Stimulated activated CD4-positive, alpha-beta T cell treated with anti-CD3 and anti-CD28 coated beads, Interleukin-4, amount 100 ng/mL, for 48 hours (primary cell): ENCODE measurements at places on chromosomes 13 and 19.

DNA sequence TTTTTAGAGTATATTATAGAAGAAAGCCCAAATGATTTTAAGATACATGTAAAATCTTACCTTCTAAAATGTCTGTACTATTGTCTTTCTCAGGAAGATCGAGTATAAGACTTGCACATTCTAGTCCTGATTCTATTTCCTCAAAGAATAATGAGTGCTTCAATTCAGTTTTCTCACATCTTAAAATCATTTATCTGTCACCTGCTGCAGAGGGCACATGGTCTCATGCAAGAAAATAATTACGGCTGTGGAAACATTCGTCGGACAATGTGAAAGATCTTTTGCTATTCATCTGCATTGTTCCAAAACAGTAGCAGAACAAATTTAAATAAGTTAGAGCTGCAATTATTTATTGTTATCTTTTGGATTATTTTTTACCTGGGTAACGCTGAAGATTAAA lies 1403.5 kb downstream of the PCDH9 start:
- DNase-seq, result no peak

DNA sequence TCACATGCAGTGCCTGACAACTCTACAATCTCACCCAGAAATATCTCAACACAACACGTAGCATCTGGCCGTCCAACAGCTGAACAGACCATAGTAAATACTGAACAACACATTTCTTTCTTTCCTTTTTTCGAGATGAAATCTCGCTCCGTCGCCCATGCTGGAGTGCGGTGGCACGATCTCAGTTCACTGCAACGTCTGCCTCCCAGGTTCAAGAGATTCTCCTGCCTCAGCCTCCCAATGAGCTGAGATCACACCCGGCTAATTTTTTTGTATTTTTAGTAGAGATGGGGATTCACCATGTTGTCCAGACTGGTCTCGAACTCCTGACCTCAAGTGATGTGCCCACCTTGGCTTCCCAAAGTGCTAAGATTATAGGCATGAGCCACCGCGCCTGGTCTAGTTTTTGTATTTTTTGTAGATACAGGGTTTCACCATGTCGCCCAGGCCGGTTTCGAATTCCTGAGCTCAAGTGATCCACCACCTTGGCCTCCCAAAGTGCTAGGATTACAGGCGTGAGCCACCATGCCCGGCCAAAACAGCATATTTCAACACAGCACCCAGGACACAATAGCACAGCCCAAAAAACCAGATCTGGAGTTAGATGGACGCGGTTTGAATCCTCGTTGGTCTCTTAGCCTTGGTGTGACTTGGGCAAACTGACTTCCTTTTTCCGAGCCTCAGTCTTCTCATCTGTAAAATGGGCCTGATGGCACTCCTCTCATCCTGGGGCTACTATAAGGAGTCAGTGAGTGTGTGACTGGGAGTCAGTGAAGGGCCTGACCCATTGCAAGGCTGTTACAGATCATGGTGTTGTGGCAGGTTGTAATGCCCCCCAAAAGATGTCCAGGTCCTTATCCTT lies 22.6 kb downstream of the CYP2A6 start:
- DNase-seq, result no peak

GRCh38 chr19:45475537-45476291 lies 7.9 kb downstream of the FOSB start:
- DNase-seq, result no peak

DNA sequence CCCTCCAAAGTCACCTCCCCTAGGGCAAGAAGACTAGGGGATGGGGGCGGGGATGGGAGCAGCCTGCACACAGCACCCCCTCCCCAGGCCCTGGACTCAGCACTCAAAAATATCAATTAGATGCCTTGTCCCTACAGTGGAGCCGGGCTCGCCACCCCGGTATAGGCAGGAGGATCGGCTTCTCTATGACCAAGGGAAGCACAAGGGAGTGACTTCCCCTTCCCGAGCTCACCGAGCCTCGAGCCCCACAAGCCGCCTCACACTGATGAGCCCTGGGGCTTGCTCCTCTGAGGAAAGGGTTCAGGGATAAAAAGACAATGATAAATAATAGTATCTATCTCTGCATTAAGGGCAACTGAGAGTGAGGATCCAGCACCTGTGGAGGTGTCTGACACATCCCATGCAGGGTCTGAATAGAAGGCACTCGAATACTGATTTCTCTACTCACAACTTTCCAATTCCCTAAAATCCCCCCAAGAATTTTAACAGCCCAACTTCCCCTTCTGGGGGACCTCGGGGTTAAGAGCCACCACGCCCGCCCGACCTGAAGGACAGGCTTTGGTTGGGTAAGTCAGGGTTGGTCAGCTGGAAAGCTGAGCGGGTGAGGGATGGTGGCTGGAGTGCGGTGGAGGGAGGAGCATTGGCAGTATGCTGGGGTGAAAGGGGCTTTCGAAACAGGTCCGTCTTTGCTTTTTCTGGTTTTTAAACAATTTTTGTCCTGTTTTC lies 51.3 kb downstream of the STK24 start:
- no peak for DNase-seq

- no peak for DNase-seq
Measured at GRCh38 chr19:5968431-5969373, 9.2 kb downstream of the RANBP3 start.

GRCh38 chr13:43727856-43728255 lies 58.9 kb downstream of the ENOX1 start:
- no peak for DNase-seq

DNA sequence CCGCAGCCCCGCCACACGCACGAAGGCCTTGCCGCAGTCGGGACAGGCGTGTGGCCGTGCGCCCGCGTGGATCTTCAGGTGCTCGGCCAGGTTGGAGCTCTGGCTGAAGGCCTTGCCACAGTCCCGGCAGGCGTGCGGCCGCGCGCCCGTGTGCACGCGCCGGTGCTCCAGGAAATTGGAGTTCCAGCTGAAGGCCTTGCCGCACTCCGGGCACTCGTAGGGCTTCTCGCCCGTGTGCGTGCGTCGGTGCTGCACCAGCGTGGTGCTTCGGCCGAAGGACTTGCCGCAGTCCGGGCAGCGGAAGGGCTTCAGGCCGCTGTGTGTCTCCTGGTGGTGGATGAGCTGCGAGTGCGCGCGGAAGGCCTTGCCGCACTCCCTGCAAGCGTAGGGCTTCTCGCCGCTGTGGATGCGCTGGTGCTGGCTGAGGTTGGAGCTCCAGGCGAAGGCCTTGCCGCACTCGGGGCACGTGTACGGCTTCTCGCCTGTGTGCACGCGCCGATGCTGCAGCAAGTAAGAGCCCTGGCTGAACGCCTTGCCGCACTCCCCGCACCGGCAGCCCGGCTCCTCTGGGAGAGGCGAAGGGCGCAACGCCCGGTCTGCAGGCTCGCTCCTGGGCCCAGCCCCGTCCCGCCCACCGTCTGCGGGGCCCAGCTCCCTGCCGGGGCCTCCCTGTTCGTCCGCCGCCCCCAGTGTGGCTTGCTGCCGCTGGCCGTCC lies 3.6 kb upstream of the A1BG start:
- no peak for DNase-seq

DNA sequence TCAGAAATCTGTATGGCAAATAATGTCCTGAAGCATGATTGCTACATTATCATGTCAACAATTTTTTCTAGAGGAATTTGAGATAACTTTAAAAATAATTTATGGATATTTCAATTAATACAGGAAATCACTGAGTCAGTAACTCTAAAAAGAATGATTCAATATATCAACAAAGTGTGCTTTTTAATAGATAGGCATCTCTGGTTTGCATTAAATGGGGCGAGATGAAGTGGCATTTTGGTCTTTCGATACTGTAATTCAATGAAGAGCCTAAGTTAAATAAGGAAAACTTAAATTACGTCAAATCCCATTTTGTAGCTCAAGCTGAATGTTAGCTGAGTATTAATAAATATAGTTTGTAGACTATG lies 342.8 kb downstream of the DACH1 start:
- no peak for DNase-seq

GRCh38 chr19:41978470-41978869 lies 15.6 kb downstream of the ATP1A3 start:
- no peak for DNase-seq

DNA sequence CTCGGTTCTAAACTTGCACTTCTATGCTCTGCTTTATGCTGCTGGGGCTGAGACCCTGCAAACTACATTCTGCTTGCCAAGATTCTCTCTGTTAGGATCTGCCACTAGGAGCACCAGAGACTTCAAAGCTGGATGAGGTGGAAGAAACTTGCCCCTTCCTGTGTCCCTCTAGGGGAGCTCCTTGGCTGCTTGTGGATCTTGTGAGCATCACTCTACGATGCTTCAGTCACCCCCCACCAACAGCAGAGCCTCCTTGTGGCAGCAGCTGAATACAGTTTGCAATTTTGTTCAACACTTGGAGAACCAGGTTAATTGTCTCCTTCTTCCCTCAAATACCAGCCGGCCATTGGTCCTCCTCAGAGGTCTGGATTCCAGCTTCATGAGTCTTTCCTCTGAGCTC lies 310.6 kb downstream of the FGF14 start:
- no peak for DNase-seq

DNA sequence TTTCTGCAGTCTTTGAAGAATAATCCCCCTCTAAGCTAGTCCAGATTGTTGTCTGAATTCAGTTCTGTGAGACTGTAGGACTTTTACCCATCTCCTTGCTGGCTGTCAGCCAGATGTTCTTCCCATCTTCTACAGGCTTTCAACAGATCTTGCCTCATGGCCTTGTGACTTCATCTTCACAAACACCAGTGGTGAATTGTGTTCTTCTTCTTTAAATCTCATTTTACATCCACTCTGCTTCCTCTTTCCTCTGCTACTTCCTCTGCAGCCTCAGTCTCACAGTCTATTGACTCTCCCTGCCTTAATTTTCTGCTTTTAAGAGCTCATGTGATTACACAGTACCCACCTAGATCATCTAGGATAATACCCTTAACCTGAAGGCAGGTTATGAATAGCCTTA lies 859.0 kb upstream of the SLITRK1 start:
- no peak for DNase-seq

DNA sequence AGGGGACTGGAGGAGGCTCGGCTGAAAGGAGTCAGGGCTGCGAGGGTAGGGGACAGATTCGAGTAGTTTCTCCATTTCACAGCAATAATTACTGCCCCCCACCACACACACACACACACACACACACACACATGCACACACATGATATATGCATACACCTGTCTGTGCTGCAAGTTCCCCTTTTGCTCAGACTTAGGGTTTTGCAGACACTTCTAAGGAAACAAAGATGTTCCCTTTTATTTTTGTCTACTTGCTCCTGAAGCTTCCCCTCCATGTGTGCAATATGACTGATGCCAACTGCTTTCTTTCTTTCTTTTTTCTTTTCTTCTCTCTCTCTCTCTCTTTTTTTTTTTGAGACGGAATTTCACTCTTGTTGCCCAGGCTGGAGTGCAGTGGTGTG lies 13.4 kb downstream of the MBD3L2B start:
- DNase-seq, result no peak

DNA sequence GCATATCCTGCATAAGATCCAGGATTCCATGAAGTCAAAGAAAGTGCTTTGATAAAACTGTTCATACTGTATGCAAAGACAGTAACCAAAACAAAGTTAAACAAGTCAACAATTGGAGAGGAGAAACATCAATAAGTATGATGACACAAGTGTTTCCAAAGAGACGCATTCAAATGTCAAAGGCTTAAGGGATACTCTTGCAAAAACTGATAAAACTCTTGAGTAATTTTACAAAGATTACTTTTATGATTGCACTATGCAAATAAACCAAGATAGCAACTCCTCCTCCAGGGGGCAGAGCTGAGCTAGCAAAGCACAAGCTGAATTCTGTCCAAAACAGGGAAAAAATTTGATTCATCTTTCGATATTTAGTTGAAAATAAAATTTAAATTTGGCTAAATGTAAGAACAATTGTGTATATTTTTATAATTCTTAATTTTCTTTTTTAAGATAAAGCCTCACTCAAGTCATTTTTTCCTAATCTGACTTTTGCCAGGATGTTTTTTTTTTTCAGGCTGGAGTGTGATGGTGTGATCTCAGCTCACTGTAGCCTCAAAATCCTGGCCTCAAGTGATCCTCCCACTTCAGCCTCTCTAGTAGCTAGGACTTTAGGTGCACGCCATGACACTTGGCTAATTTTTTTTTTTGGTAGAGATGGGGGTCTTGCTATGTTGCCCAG lies 84.0 kb downstream of the MZT1 start:
- peak; percentile 56 for DNase-seq
